ENCODE measurements at places on chromosomes 1 and 21.

- no peak for DNase-seq
Observed at GRCh38 chr1:207056673-207057072, 3.6 kb downstream of the PFKFB2 start.

- no peak for DNase-seq
Observed at GRCh38 chr1:160727316-160727640, 11.8 kb upstream of the SLAMF7 start.

DNA sequence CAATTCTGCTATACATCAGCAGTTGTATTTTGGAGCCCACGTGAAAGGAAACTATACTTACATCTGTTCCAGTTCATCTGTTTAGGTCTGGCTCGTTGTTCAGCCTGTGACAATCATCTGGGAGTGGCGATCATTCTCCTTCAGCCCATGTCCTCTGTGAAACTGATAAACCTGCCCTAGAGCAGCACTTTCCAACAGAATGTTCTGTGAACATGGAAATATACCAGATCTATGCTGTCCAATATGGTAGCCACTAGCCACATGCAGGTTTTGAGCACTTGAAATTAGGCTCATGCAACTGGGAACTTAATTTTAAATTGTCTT, 24.5 kb upstream of the COQ8A start:
- no peak for DNase-seq

DNA sequence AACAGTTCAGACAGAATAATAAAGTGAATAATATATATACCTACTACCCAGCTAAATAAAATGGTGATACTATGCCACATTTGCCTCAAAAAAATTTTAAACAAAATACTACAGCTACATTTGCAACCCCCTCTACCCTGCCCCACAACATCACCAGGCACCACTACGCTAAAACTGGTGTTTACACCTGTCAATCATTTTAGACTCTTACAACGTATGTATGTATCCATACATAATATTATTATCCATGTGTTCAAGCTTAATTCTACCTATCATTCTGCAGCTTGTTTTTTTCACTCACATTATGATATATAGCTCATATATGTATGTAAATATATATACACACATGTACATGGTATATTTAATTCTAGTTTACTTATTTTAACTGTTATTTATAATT, 62.5 kb downstream of the NIBAN1 start:
- DNase-seq: no peak

Measured in activated CD4-positive, alpha-beta T cell treated with anti-CD3 and anti-CD28 coated beads for 4 hours (primary cell).